ENCODE measurements at places on chromosomes 1 and 21.

GRCh38 chr1:195941314-195941713 is 666.9 kb downstream of the KCNT2 start:
- no peak for DNase-seq

DNA sequence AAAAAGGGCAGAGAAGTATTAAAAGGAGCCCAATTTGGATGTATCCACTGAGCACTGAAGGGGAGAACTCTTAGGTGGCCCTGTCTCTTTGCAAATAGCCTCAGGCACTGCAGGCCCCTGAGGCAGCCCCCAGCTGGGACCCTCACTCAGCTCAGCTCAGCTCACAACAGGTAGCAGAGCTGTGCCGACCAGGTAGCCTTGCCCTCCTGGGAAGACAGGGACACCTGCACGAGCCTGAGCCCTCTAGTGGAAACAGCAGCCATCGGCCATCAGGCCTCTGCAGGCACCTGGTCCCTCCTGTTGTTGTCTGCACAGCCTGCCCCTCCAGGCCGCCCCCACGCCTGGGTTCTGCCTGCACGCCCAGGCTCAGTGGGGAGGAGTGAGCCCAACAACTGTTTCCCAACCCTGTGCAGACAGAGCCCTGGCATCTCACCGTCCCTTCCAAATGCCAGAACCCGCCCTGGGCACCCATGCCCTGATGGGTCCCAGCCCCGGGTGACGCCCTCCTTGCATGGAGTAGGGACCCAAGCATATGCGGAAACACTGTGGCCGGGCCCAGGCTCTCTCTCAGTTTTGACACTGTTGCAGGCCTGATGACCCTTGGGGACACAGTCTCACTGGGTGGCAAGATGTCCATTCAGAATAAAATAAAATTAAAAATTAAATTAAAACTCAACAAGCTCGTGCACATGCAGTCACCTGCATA is 60.0 kb upstream of the AJAP1 start:
- no peak for DNase-seq

GRCh38 chr1:33220676-33221384 is 35.5 kb upstream of the ZNF362 start:
- peak; percentile 74 for DNase-seq

DNA sequence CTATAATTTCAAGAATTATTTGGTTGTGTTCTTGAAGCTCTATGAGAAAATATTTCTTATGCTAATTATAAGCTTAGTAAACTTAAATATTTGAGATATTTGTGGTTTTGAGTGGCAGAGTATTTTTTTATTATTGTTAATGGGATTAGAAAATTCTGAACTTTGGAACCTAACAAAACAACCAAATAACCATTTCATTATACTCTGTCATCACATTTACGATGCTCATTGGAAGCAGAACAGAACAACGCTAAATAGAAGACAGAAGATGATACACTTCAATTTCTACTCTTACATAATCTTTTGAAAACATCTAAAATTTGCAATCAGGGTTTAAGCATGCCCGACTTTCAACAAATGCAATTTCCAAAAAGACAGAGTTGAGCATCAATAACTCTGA is 270.2 kb downstream of the PTPRC start:
- DNase-seq: no peak

GRCh38 chr1:47003896-47004403 is 19.5 kb upstream of the CYP4X1 start:
- DNase-seq: no peak

GRCh38 chr1:222543817-222544216 is 4.1 kb downstream of the HHIPL2 start:
- DNase-seq: no peak

GRCh38 chr1:28122183-28122582 is 33.8 kb upstream of the EYA3 start:
- DNase-seq: no peak

- no peak for DNase-seq
Observed at GRCh38 chr1:202143011-202143767, 1.3 kb downstream of the ARL8A start.

DNA sequence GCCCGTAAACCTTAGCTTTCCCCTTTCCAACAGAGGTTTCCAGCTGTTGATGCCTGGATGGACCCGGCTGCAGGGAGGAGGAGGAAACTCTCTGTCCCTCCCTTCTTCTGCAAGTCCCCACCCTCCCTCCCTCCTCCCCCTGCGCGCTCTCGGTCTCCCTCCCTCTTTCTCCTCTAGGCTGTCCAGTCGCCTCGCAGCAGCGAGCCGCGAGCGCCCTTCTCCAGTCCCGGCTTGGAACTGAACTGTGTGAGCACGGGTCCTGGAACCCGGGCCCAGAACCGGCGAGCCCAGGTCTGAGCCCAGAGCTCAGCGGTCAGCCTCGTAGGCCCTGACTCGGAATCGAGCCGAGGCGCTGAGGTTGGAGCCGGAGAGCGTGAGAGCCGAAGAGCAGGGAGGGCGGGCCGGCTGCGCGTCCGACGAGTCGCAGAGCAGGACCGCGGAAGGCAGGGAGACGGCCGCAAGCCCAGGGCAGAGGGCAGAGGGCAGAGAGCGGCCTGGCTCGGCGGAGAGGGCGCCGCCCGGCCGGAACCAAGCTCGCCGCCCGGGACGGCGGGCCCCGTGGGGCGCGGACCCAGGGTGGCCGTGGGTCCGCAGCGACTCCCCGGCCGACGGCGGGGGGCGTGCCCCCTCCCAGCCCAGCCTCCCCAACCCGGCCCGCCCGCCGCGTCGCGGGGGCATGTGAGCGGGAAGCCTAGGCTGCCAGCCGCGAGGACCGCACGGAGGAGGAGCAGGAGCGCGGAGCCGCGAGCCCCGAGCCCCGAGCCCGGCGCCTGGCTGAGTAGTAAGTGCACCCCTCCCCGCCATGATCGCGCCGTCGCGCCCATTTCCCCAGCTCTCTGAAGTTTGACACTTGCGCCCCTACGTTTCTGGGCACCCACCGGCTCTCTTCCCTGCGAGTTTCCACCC is at the start of gene SOX13:
TSS of gene SOX13 (plus strand) at position 185 of the 906 bp plus-strand sequence. CDS start 39,801 bp downstream, outside the sequence.
- peak; percentile 74 for DNase-seq

All from D341Med (cell line).